ENCODE measurements at places on chromosomes 13 and 19. TPM values are rescaled to one million over a fixed set of nuclear protein-coding genes. Genes with fewer than 3 reads are reported as not detected.

- DNase-seq = no peak
Observed at GRCh38 chr19:53311044-53311443, 22.5 kb upstream of the ZNF845 start.

DNA sequence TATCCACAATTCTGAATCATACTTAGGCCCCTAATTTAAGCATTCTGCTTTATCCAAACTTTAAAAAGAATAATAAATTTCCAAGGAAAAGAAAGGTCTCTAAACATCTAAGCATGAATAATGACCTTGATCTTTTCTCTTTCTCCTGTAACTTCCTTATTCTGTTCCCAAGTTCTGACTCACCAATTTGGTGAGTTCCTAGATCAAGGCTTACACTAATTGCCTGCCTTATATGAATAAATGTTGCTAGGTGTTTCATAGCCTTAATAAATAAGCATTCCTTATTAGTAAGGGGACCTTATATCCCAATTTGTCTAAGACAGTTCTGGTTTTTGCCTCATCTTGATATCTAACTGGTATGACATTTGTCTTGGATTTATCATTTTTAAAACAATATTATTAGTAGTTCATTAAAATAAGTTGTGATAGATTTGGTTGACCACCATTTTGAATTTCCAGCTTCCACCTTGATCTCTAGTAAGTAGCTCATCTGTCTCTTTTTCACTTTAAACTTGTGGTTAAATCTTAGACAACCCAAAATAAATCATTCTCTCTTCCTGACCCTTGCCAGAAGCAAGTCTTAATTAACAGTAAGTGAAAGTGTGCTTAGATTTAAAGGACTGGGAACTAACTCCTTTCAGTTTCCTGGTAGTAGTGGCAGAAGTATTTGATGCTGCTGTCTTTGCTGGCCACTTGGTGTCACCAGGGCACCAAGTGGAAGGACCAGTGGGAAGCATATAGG, 121.2 kb upstream of the MLNR start:
- DNase-seq = no peak

The SLC8A2 gene
- 0.42 TPM for polyA plus RNA-seq

DNA sequence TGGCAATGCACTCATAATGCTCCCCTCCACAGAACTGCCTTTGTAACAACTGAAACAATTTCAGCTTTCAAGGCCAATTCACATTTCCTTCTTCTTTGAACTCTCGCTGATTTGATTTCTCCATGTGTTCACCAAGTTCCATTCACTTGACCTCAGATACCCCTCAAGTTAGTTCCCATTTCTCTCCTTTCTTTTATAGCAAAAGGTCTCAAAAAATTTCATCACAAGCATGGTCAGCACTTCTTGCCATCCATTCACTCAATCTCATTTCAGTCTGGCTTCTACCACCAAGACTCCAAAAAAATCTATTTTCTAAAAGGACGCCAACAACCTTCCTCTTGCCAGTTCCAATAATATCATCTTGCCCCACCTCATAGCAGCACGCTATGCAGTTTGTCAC, 135.7 kb downstream of the DIAPH3 start:
- no peak for DNase-seq

DNA sequence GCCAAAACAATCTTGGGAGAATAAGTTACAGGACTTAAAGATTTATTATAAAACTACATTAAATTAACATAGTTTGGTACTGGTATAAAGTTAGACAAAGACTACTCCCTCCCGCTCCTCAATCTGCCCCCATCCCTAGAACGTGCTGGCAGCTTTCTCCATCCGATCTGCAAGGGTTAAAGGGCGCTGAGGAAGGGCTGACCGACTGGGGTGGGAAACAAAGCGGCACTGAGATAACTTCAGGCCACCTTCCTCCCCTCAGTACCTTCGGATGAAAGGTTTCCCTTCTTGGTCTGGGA, 790 bp upstream of the SUGT1 start:
- no peak for DNase-seq

DNA sequence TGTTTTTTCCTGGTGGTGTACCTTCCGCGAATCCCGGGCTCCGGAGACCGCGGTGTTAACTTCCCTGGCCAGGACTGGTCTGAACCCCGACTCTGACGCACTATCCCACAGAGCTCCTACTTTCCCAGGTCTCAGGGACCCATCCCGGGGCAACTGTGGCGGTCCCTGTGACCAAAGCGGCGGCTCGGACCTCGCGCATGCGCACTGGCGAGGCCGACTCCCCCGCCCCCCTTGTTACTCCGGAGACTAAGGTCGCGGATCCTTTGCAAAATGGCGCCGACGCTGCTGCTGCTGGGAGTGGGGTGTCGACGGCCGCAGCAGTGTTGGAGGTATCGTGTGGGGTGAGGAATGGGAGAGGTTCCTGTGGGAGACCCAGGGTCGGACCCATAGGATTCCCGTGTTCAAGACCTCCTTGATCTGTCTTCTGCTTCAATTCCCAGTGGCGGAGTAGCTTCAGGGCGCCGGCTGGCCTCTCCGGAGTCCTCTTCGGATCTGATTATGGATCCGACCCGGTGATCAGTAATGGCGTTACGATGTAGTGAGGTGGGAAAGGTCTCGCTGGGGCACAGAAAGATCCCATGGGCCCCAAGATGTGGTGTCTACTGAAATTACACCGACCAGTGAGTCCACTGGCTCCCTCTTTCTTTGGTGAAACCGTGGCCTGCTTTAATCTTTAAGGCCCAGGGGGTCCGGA, 66.6 kb upstream of the ZNF527 start:
- no peak for DNase-seq

The FFAR1 gene
- polyA plus RNA-seq = not detected

DNA sequence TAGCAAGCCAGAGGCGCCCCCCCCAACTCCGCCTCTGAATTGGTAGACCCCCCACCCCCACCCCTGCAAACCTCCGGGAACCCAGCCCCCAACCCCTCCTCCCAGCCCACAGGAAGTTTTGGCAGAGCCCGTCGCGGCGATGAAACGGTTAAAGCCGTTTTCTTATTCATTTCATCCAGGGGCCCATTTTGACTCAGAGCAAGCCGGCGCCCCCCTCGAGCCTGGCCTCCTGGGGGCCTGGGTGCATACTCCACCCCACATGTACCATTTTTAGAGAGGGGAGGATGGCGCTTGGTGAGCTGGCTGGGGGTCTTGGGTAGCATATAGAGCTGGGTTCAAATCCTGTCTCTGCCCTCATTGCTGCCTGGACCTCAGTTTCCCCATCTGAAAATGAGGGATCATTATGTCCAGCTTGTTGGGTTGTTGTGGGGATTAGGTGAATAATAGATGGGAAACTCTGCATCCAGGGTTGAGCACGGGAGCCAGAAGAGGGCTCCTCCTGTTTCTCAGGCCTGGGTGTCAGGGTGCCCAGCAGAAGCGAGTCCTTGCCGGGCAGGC, 7.9 kb upstream of the JUNB start:
- DNase-seq = no peak

The PLEKHG2 gene
- polyA plus RNA-seq = 86.4 TPM

The COL5A3 gene
- 71.0 TPM for polyA plus RNA-seq

The PNMA8C gene
- polyA plus RNA-seq = 0.45 TPM

- DNase-seq = no peak
Observed at GRCh38 chr19:16402041-16402440, 69.7 kb downstream of the EPS15L1 start.

DNA sequence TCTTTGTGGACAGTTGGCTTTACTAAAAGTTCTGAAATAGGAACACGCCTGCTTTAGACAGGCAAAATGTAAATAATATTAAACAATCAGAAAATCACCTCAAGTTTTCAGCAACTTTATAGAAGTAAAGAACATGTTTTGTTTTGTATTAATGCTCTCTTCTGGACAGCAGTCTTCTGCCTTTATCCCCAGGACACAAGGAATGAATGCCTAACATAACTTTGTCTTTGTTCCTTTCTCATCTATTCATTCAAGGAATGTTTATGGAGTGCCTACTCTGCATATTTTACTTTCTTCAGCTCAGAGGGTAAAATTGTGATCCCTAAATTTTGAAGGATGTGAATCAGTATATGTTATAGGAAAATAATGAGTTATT, 325.4 kb downstream of the FOXO1 start:
- DNase-seq = no peak
